Stimulated activated CD8-positive, alpha-beta memory T cell treated with anti-CD3 and anti-CD28 coated beads, Interleukin-15, amount 100 ng/mL, for 24 hours (primary cell): ENCODE measurements at places on chromosomes 1 and 21.

GRCh38 chr1:186027621-186028020 is 293.4 kb downstream of the HMCN1 start:
- no peak for DNase-seq

GRCh38 chr21:38760017-38760761 is 45.5 kb upstream of the ETS2 start:
- no peak for DNase-seq

DNA sequence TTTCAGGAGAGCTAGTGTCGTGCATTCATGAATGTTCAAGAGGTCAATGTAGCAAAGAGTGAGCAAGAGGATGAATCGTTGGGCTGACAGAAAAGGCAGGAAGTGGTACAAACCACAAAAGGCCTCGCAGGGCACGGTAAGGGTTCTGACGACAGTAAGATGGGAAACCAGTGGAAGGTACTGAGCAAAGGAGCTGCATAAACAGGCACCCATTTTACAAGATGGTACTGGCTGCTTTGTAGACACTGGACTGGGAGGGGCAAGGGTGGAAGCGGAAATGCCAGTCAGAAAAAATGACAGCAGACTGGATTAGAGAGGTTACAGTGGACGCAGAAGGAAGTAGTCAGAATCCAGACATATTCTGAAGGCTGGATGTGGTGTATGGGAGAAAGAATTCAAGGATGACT is 123.5 kb downstream of the PTPN14 start:
- DNase-seq, result peak; percentile 3

- DNase-seq, result no peak
Observed at GRCh38 chr1:182259968-182260367, 131.6 kb downstream of the GLUL start.

- DNase-seq, result no peak
Observed at GRCh38 chr1:17678011-17678410, 77.1 kb upstream of the ACTL8 start.

DNA sequence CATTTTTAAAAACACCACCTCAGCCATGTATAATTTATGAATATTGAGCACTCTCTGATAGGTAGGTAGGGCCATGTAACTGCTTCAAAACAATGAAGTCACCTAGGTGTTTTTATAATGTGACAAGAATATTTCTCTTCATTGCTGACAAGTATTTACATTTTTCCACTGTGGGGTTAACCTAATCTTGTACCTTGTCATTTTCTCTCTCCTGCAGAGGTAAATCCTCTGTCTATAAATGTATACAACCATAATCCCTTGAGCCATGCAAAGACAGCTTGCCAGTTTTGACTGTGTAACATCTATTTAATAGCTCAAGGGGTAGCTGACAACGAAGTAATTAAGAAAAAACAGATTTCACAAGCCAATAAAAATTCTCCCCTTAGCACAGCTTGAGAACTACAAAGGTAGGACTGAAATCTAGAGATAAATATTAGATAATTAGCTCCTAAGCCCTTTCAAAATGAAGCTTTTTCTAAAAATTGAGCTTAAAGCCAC is 137.6 kb upstream of the POGK start:
- no peak for DNase-seq

GRCh38 chr1:98979463-98979862 is 25.2 kb downstream of the PLPPR5 start:
- no peak for DNase-seq

GRCh38 chr21:28773036-28773435 is 219.6 kb downstream of the LTN1 start:
- no peak for DNase-seq

GRCh38 chr1:227793948-227794816 is 21.3 kb upstream of the PRSS38 start:
- DNase-seq, result no peak

DNA sequence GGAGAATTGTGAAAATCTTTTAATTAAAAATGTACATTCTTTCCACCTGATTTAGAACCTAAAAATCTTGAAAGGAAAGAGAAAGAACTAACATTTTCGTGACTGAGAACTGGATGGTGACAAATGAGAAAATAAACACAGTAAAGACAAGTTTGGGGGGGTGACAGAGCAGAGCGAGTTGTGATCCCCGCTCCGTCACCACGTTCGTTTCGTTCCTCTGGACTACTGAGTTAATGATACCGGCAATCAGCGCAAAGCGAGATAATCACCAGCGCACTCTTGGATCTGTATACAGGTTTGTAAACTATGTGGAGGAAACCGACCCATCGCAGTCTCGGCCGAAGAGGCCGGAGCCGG is 31.2 kb upstream of the CFAP126 start:
- no peak for DNase-seq

DNA sequence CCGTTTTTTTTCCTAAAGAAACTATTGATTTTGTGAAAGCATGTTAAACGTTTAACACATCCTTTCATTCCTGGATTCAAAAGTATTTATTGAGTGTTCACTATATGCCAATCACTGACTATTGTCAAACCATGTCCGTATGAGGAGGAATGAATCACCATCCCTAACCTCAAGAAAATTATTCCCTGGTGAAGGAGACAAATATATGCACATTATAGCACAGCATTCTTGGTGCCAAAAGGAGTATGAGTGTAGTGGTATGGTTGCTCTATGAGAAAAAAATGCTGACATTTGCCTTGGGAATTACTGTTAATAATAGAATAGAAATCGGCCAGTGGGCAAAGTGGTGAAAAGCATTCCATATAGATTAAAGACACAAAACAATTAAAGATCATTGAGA is 1390.1 kb downstream of the MRPL39 start:
- no peak for DNase-seq

GRCh38 chr21:40291560-40291959 is 424.3 kb downstream of the PCP4 start:
- no peak for DNase-seq

- DNase-seq, result no peak
Observed at GRCh38 chr1:110213143-110213540, 3.0 kb downstream of the KCNC4 start.

GRCh38 chr1:241635556-241636152 is 4.5 kb downstream of the CHML start:
- DNase-seq, result no peak

- no peak for DNase-seq
Observed at GRCh38 chr21:40839521-40839920, 7.4 kb downstream of the DSCAM start.

DNA sequence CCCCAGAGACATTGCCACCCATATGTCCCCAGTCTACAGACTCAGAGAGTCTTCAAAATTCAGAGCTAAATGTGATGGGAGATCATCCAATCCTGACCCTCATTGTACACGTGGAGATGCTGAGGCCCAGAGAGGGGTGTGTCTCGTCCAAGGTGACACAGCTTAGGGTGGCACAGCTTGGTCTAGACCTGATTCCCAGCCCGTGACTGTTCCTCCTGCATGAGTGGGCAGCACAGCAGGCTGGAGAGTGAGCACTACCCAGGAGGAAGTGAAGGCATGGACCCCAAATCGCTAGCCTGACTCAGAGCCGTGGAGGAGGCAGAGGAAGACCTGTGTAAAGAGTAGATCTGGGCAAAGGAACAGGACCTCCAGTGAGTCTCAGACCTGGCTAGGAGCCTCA is 16.4 kb downstream of the S100A7 start:
- no peak for DNase-seq

DNA sequence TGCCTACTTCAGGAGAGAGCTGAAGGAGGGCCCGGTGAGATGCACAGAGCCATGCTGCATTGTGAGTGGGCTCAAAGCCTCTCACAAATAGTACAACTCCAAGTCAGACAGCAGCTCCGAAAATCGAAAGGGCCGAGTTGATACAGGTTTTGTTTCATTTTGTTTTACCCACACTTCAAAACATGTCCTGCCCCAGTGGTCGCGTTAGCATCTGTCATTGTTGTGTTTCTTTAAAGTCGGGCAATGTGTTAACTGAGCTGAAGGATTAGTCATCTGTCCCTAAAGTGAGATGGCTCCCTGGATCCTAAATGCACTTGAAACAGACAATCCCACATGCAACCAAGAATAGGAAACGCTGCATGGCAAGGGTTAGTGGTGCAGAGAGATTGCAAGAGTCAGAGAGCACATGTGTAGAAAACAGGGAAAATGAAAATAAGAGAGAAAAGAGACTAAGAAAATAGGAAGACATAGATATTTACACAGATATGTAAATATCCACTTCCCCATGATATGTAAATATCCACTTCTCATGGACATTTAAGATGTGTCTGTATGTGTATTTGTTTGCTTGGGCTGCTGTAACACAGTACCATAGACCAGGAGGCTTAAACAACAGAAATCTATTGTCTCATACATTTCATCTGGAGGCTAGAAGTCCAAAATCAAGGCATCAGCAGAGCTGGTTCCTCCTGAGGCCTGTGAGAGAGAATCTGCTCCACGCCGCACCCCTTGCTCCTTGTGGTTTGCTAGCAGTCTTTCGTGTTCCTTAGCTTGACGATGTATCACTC is 131.4 kb upstream of the RAB4A start:
- no peak for DNase-seq

GRCh38 chr1:90613371-90613770 is 103.7 kb downstream of the BARHL2 start:
- no peak for DNase-seq

GRCh38 chr1:41765152-41765551 is 153.6 kb downstream of the HIVEP3 start:
- DNase-seq, result no peak

DNA sequence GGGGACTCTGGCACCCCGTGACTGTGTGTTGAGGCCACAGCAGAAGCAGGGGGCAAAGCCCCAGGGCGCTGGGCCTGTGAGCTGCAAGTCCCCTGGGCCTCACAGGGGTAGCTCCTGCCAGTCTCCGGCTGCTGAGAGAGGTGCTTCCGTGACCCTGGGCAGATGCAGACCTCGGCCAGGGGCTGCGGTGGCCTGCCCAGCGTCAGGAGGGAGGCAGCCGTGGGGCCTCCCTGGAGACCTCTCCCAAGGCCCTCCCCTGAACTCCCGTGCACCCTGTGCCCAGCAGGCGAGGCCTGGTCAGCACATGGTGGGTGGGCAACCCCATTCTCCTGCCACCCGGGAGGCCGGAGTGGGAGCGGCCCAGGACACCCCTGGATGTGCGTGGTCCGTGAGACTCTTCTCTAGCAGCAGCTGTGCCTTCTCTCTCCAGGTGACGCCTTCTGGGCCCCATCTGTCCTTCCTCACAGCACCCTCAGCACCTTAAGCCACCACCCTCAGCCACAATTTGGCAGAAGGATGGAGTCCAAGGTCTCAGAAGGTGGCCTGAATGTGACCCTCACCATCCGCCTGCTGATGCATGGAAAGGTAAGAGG is 85.7 kb upstream of the COL6A1 start:
- no peak for DNase-seq

DNA sequence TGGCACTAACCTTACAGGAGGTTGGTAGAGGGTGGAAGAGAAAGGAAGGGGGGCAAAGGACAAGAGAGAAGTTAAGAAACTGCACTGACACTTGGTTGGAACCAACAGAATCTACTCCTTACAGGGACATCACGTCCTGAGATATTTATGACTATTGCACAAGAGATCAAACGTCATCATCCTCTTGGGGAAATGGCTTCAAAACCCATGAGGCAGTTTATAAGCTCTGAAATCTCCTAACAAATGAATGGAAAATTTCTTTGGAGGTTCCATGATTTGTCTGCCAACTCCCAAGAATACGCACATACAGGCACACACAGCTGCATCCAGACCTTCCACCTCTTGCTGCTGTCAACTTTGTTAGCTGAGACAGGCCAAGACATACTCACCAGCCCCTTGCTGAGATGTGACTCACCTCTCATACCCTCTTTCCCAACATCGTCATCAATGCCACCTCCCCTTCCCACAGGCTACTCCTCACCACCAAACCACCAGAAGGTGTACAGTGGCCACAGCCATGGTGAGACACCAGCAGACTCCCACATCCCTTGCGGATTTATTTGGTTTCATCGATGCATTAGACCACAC is 135.5 kb downstream of the SETD4 start:
- no peak for DNase-seq

DNA sequence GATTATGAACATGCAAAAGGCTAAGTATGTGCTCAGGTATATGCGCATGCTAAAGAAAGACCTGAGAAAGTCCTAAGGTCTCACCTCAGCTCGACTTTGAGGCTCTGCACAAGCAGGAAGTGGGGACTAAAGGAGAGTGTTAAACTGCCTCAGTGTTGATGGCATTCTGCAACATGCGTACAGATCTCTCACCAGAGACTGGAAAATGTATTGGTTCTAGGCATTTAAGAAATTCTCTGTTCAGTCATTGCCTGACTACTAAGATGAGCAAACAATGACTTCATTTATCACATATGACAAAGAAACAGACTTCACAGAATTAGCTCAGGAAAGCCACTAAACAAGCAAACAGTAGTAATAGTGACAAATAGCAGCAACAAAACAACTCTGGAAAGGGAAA is 90.8 kb downstream of the USH2A start:
- no peak for DNase-seq
